Nephron progenitor cell (in vitro differentiated cells): ENCODE measurements at places on chromosomes 16 and 17.

GRCh38 chr16:69747115-69747514 is 7.6 kb downstream of the NOB1 start:
- DNase-seq: no peak
- H3K27me3 ChIP-seq: no peaks in the 10 kb centered on the region
- peaks cover 88% of the 10 kb centered on the region for H3K36me3 ChIP-seq
- no peak overlapping the region for H3K27ac ChIP-seq
- H3K4me1 ChIP-seq: peaks cover 2% of the 10 kb centered on the region
- H3K4me3 ChIP-seq: no peak overlapping the region

- H3K27ac ChIP-seq: no peak overlapping the region
- peaks cover 37% of the 10 kb centered on the region for H3K36me3 ChIP-seq
- no peak for DNase-seq
- no peak overlapping the region for H3K4me3 ChIP-seq
- H3K27me3 ChIP-seq: no peaks in the 10 kb centered on the region
Measured at GRCh38 chr16:28915181-28915580, 9.9 kb downstream of the RABEP2 start.

GRCh38 chr16:272633-273546 is 2.9 kb downstream of the RGS11 start:
- no peaks in the 10 kb centered on the region for H3K4me1 ChIP-seq
- no peak overlapping the region for H3K4me3 ChIP-seq

- peaks cover 26% of the 10 kb centered on the region for H3K36me3 ChIP-seq
- peak overlapping the region; percentile 92 for H3K27ac ChIP-seq
- H3K4me3 ChIP-seq: no peak overlapping the region
- peaks cover 62% of the 10 kb centered on the region for H3K4me1 ChIP-seq
Measured at GRCh38 chr17:2237521-2237921, 66.1 kb downstream of the SMG6 start.

- H3K4me3 ChIP-seq: no peak overlapping the region
- H3K4me1 ChIP-seq: peaks cover 44% of the 10 kb centered on the region
- peaks cover 7% of the 10 kb centered on the region for H3K27me3 ChIP-seq
- peak overlapping the region; percentile 82 for H3K27ac ChIP-seq
- peak; percentile 34 for DNase-seq
Measured at GRCh38 chr16:87363771-87364455, 19.7 kb downstream of the FBXO31 start.

- peak overlapping the region; percentile 48 for H3K27ac ChIP-seq
- no peak overlapping the region for H3K4me3 ChIP-seq
- H3K4me1 ChIP-seq: peaks cover 4% of the 10 kb centered on the region
- H3K36me3 ChIP-seq: peaks cover 59% of the 10 kb centered on the region
- DNase-seq: no peak
Measured at GRCh38 chr16:23518435-23518891, 8.2 kb upstream of the GGA2 start.

DNA sequence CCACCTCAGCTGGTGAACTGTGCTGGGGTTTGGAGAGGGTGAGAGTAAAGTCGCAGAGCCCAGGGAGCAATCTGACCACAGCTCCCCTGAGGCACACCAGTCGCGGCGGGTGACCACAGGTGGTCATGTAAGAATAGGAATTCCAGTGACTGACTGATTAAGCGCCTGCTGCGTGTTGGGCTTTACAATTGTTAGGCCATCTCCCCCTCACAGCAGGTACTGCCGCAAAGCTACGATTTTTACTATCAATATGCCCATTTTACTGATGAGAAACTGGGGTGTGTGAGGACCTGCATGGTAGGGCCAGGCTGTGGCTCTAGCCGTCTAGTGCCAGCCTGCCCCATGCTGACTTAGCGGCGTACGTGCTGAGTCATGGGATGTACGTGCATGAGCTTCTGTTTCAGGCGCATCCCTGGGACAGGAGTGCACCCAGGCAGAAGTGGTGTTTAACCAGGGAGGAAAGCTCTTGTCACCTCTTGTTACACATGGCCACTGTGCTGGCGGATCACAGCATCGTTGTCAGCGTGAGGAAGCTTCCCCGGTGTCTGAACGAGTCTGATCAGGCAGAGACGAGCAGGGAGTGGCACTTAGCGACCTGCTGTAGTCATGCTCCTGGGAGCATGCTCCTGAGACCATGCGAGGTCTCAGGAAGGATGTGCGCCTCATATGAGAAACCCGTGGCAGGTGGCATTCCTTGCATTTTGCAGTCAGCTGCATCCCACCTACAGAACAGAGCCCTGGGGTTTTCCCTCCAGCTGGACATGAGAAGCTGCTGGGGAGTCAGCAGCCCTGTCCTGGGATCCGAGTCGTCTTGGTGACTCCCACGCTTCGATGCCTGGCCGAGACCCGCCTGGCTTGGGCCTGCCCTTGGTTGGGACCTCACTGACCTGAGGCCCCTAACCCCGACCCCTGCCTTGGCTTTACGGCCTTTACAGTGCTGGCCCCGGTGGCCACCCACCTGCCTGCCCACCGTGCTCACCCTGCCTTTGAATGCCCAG is 163.7 kb upstream of the CHMP6 start:
- no peak overlapping the region for H3K27ac ChIP-seq
- peaks cover 35% of the 10 kb centered on the region for H3K4me1 ChIP-seq
- DNase-seq: peak; percentile 30
- H3K4me3 ChIP-seq: no peak overlapping the region

DNA sequence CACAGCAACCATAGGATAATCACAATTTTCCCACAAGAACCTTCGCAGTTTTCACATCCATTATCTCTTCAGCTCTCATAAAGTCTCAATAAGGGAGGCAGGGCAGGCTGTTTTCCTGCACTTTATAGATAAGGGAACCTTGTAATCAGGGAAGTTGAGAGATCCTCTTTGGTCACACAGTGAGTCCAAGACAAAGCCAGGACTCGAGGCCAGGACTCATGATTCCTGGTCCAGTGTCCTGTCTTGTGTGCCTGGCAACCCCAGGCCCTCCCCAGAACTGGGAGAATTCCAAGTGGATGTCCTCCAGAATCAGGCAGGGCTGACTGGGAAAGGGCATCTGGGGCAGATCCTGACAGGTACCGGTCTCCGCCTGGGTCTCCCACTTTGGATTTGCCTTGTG is 23.1 kb upstream of the PHF12 start:
- no peaks in the 10 kb centered on the region for H3K36me3 ChIP-seq
- peaks cover 48% of the 10 kb centered on the region for H3K27me3 ChIP-seq
- H3K4me1 ChIP-seq: peaks cover 19% of the 10 kb centered on the region
- DNase-seq: no peak
